Stimulated activated CD8-positive, alpha-beta memory T cell treated with anti-CD3 and anti-CD28 coated beads, Interleukin-2, amount 100 ng/mL, for 1 hour (primary cell): ENCODE measurements at places on chromosomes 6 and 20.

- no peak for DNase-seq
These were observed 155.1 kb downstream of the EYA2 start for GRCh38 chr20:47049771-47050170.

GRCh38 chr6:102525336-102525735 lies 1131.8 kb downstream of the GRIK2 start:
- no peak for DNase-seq

- no peak for DNase-seq
These were observed 12.4 kb downstream of the GSTA4 start for GRCh38 chr6:52982680-52983079.

- DNase-seq = no peak
These were observed 43.4 kb upstream of the SUPT3H start for GRCh38 chr6:45420909-45421708.

DNA sequence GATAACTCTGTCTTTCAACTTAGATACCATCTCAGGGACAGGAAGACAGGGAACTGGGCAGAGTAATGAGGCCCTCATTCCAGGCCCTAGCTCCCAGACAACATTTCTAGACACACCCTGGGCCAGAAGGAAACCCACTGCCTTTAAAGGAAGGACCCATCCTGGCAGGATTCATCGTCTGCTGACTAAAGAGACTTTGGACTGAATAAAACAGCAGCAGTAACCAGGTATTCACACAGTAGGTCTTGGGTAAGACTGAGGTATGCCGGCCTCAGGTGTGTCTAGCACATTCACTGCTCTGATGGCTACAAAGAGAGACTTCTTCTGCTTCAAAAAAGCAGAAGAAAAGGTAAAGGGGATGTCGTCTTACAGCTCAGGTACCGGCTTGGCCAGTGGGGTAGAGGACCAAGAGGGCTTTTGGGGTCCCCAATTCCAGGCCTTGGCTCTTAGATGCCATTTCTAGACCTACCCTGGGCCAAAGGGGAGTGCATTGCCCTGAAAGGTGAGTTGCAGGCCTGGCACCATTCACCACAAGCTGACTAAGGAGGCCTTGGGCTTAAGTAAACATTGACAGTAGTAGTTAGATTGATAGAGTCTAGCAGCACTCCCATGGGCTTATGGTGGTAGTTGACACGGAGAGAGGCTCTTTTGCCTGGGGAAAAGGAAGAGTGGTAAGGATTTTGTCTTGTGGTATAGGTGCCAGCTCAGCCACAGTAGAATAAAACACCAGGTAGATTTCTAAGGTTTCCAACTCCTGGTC lies 13.4 kb downstream of the SNX14 start:
- DNase-seq = no peak

DNA sequence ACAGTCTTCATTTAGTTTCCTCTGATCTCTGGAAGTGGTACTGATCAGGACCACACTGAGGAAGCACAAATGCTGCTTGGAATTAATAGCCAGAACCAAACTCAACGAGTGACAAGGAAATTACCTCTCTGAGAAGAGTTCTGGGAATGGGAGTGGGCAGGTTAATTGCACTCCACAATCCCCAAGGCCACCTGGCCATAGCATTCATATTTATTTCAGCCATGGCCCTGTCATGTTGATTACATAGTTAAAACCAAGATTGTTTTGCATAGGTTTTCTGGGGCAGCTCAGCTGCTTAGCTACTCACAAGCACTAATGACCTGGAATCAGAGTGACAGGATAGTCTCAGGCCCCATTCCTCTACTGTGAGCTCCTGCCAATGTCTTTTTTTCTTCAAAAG lies 230.2 kb upstream of the RIMS1 start:
- no peak for DNase-seq

DNA sequence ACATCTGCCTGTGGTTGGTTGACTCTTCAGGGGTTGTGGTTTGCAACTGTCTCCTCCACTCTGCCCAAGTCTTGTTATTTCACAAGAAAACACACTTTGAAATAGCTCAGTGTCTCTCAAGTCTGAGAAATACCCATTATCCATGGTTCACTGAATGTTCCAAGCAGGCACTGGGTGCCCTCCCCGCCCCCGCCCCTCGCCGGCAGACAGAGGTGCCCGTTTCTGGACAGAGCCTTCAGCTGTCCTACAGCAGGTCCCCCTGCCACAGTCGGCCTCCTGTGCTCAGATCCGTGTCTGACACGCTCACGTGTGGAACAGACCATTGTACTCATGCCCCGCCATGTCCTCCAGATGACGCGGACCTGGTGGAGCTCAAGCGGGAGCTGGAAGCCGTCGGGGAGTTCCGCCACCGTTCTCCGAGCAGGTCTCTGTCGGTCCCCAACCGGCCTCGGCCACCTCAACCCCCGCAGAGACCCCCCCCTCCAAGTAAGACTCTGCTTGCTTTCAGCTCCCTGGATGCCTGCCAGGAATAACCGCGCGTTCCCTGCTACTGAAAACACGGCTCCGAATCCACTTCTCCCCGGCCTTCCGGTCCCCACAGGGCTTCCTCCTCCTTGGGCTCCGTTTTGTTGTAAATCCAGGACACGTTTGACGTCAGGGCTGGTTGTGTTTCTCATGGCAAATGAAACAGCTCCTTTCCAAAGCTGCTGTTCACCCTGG lies 81.4 kb downstream of the SERAC1 start:
- no peak for DNase-seq

DNA sequence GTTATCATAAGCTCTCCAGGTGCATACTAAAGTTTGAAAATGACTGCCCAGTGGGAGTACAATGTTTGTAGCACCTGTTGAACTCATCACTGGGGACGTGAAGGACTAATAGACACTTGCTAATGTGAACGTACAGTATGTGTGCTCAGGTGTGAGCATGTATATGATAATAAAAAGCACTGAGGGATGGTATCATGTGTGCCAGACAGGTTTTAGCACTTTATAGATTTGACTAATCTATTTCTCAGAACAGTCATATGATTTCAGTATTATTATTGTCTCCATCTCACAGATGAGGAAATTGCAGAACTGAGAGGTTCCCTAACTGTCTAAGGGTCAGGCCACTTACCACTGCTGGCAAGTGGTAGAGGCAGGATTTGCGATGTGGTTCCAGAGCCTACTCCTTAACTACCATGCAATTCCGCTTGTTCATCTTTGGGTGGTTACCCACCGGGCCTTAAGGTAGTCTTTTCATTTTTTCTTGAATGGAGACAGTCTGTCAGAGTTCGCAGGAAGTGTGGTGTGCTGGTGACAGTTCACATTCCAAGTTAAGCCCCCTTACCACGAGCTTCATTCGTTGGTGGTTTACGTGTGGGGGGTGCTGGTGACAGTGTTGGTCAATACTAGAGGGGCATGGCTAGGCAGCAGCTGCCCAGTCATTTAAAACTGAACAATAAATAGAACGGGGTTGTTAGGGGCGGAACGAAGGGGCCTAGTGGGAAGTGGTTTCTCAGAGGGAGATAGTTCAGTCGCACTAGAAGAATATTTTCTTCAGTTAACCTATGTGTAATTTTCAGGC lies 46.8 kb downstream of the RREB1 start:
- DNase-seq = no peak

- no peak for DNase-seq
These were observed 88.8 kb upstream of the SIRPA start for GRCh38 chr20:1806456-1806855.

DNA sequence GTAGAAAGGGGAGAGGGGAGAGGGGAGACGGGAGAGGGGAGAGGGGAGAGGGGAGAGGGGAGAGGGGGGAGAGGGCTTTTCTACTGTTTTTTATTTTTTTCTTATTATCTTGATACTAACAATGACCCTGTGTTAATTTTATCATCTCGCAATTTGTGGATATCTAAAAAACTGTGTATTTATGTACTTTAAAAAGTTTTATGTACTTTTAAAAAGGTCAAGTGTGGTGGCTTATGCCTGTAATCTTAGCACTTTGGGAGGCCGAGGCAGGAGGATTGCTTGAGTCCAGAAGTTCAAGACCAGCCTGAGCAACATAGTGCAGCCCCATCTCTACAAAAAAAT lies 5.5 kb upstream of the PRIM2 start:
- DNase-seq = no peak
